NCI-H1092 (cell line): ENCODE measurements at places on chromosomes 13 and 19.

DNA sequence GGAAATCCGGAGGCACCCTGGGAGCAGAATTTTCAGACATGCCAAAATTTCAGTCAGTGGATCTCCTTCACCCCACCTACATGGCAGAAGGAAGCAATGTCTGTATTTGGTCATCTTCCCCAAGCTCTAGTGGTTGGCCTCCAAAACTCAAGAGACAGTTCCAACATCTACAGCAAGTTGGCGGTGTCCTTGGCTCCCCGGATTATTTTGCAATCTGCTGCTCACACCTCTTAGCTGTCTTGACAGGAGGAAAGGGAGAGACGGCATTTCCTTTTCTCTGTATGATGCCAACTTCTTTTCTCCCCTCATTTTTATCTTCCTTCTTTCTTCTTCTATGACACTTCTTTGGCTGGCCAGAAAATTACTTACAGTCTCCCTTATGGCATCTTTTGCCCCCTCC, 159.9 kb downstream of the SUCLA2 start:
- DNase-seq: no peak

GRCh38 chr19:30464162-30464561, 92.0 kb downstream of the ZNF536 start:
- no peak for DNase-seq

GRCh38 chr19:32041681-32042292, 303.6 kb upstream of the ZNF507 start:
- DNase-seq: no peak

DNA sequence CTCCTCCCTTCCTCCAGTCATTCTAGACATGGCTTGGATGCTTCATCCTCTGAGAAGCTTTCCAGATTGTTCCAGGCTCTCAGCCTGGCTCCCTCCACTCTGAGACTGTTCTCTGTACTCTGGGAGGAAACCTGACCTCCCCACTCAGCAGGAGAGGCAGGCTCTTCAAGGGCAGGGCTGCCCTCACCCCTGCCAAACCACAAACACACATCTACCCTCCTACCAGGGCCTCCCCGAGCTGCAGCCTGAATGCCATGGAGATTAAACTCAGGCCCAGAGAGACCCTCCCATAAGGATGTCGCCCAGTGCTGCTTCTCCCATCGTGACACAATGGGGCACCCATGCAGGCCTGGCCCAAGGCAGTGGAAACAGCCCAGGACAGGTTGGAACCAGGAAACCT, 16.2 kb downstream of the NUMBL start:
- no peak for DNase-seq

GRCh38 chr13:20924758-20925394, 22.3 kb upstream of the XPO4 start:
- DNase-seq: peak; percentile 80

GRCh38 chr19:5138606-5139582, 170.0 kb downstream of the KDM4B start:
- DNase-seq: no peak

GRCh38 chr19:45876161-45876410, 9.9 kb downstream of the IRF2BP1 start:
- no peak for DNase-seq

DNA sequence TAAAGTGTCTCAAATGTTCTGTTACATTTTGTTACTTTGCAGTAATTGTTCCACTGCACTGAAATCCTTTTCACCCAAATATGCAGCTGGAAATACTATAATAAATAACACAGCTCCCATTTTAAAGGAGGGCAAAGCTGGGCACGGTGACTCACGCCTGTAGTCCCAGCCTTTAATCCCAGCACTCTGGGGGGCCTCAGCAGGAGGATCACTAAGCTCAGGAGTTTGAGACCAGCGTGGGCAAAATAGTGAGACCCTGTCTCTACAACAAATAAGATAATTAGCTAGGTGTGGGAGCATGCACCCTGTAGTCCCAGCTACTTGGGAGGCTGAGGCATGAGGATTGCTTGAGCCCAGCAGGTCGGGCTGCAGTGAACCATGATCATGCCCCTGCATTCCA, 7.5 kb upstream of the UBAC2 start:
- no peak for DNase-seq
